AG04450 (cell line): ENCODE measurements at places on chromosomes 7 and 10.

DNA sequence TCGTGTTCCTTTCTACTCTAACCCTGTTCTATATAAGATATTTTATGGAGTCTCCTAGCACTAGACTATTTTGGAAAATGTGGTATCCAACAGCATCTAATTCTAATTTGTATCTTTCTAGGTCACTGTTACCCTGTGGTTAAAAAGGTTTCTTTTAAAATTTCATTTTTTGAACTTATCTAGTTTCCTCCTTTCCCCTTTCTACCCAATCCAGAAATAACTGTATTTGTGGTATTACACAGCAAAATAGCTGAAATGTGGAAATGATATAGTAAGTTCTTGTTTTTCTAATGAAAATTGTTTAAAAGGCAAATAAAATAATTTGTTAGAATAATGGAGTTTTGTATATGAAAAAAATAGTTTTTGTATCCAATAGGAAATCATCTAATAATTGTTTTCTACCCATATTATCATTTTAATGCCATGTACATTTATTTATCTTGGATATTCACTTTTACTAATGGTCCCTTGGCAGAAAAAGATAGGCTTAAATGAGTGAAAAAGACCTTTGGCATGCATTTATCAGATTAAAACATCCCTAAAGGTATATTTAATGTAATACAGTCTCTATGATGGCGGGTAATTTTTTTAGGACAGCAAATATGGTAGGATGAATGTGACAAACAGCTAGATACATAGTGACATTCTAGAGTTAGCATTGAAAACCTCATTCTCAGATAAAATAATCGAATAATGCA, 175.5 kb upstream of the PLXDC2 start:
- DNase-seq = no peak

- DNase-seq = no peak
These were observed 1.2 kb downstream of the MLXIPL start for GRCh38 chr7:73622909-73623797.

DNA sequence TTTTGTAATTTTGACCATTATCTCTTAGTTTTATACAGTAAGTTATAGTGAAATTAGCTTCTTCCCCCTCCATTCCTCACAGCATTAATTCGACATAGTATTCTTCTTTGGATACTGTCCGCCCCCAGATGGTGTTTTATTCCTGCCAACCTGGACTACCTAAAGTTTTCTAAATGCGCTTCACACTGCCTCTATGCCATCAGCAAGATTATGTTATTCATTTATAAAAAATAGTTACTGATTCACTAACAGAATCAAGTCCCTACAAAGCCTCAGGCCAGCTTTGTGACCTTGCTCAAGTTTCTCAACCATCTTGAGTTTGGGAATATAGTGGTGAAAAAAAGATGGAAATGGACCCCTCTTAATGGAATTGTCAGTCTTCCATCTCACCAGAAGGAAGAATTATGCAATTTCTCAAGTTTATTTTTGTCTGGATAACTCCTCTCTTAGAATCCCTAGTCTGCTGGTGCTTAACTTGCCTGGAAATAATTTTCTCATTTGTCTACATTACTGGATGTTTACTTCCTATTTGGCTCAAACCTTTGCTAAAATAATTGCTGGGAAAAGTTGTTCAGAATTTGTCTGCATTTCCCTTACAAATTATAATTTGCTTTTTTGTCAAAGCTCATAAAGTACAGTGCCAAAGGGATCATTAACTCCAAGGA, 16.7 kb upstream of the FGL2 start:
- DNase-seq = no peak

DNA sequence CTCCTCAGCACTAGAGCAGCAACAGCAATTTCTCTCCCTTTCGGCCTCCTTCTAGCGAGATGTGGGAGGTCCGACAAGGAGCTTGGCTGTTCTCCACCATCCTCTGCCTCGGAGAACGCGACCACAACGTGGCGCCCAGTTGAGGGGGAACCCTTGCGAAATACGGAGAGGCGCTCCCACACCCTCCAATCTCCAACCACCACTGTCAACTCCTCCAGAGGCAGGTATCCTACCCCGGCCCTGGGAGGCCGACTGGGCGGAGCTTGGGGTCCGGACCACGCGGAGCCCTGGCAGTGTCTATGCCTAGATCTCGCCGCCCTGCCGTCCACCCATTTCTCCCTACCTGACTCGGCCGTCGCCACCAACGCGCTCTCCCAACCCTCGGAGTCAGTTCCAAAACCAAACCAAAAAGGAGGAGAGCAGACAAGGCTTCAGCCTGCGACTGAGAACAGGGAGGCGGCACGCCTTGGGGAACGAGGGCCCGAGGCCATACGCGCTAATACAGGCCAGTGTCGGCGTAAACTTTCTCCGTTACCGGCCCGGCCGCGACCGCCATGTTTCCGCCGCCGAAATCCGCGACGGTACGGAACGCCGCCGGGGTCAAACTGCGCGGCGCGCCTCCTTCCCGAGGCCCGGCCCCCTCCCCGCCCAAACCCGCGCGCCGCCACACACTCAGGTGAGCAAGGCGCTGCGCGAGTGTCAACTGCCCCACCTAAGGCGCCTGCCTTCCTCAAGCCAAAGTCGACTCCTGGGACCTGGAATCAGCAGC, at the start of gene TMEM168:
Gene TMEM168 (minus strand): TSS at position 577 of the 769 bp plus-strand sequence. CDS start 5,568 bp downstream, outside the sequence.
- DNase-seq = peak; percentile 42

- no peak for DNase-seq
These were observed 11.1 kb downstream of the FAM53B start for GRCh38 chr10:124732931-124733570.

DNA sequence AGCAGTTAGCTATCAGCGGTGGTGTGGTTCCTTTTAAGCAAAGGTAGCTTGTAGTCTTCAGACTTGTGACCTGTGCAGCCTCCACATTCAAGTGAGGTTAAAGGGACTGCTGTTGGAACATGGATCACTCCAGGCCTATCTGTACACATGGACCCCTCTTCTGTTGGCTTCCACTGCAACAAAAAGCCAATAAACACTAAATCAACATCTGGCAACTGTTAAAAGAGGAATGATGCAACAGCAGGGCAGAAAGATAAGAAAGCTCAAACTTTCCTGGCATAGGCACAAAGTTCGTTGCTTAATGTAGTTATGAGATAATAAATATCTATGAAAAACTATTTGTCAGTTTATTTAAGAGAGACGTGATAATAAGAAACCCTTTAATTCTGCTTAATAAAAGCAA, 4.0 kb upstream of the MINPP1 start:
- DNase-seq = no peak
